Kidney (tissue), 22 donors: ENCODE measurements at places on chromosomes 7 and 10. TPM values are rescaled to one million over a fixed set of nuclear protein-coding genes. Genes with fewer than 3 reads are reported as not detected.

H2BK1 gene
- not detected for total RNA-seq

OR2A5 gene
- total RNA-seq = not detected

NFKB2 gene
- total RNA-seq = 62.7 TPM

SFTPA1 gene
- not detected for total RNA-seq

RET gene
- total RNA-seq = 3.1 TPM

SHTN1 gene
- total RNA-seq = 44.2 TPM

PIP gene
- total RNA-seq = 0.47 TPM

ST7 gene
- total RNA-seq = 21.5 TPM

MACROH2A2 gene
- 21.7 TPM for total RNA-seq

IFIT2 gene
- total RNA-seq = 12.2 TPM

ZNF425 gene
- total RNA-seq = 2.5 TPM

CAMK2B gene
- total RNA-seq = 1.1 TPM

EBF3 gene
- total RNA-seq = 0.98 TPM

RTKN2 gene
- total RNA-seq = 1.6 TPM

DGKB gene
- total RNA-seq = 1.5 TPM

TCAF2 gene
- total RNA-seq = 4.2 TPM

CALML3 gene
- not detected for total RNA-seq

TEX36 gene
- total RNA-seq = not detected

GATAD1 gene
- total RNA-seq = 35.8 TPM

MBL2 gene
- total RNA-seq = not detected

PSD gene
- 2.2 TPM for total RNA-seq
